ENCODE measurements at places on chromosomes 1 and 21. TPM values are rescaled to one million over a fixed set of nuclear protein-coding genes. Genes with fewer than 3 reads are reported as not detected.

GRCh38 chr1:23617084-23617521 is 57.8 kb upstream of the ID3 start:
- DNase-seq = no peak

Gene TAGLN2
- 290 TPM for total RNA-seq

- DNase-seq = no peak
Observed at GRCh38 chr1:243253926-243254232, 1.2 kb downstream of the CEP170 start.

DNA sequence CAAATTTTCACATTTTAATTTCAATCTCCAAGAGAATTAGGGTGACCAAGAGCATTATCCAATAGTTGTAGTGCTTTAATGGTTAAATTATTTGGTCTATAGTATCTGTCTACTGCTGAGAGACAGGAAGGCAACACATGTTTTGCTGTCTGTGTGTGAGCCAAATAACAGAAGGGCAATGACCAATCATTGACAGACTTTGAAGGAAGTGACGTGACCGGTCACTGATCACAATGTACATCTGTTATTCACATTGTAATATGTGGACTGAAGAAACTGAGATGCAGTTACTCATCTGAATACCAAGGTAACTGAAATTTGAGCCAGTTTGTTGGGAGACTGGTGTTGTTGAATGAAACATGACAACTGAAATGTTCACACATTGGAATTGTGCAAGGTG is 196.7 kb downstream of the LRRC40 start:
- DNase-seq = no peak

Gene ZNF683
- total RNA-seq = not detected

GRCh38 chr1:156500543-156500792 is at the start of gene MEF2D:
Gene MEF2D (minus strand): TSS chr1:156500775. CDS start chr1:156483292, 17,483 bp downstream.
- no peak for DNase-seq

DNA sequence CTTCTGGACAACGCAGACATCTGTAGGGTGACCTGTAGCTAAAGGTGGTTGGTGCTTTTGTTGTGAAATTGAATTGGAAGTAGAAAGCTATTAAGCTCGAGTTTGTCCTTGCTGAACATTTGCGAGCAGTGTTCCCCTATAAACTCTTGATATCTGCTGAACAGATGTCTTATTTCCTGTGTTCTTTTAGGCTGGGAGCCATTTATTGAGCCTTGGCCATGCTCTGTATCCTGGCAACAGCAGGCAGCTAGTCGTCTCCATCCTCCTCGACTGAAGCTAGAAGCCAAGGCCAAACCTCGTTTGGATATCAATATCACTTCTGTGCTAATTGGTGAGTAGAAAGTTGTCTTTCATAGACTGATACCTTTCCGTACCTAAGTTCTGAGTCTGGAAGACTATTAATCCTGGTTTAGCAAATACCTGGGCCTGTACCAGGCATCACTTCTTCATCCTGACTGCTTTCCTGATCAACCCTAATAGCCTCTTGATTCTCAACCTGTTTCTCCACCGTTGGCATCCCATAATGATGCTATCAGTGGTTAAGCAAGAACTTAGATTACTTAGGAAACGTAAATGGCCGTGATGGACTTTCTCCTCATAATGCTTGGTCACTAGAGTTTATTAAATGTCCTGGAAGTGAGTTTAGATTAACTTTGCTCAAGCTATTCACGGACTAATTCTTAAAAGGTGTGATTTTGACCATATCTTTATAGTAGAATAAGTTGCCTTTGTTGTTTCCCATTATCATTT is 103.4 kb downstream of the VPS13D start:
- no peak for DNase-seq

DNA sequence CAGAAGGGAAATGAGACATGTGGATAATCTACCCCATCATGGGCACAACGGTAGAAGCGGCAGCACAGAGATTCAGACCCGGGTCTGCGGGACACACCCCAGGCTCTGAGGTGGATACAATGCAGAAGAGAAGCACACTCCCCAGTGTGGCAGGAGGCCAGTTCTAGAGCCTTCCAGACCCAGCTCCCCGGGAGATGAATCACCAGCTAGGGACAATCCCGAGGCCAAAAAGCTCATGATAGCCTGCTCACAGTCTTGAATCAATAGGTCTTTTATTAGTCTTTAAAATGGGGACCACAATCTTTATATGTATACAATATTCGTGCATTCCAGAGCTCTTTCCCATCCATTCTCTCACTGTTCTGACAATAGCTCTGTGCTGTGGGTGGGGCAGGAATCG is 57.3 kb upstream of the DIRAS3 start:
- DNase-seq = no peak

DNA sequence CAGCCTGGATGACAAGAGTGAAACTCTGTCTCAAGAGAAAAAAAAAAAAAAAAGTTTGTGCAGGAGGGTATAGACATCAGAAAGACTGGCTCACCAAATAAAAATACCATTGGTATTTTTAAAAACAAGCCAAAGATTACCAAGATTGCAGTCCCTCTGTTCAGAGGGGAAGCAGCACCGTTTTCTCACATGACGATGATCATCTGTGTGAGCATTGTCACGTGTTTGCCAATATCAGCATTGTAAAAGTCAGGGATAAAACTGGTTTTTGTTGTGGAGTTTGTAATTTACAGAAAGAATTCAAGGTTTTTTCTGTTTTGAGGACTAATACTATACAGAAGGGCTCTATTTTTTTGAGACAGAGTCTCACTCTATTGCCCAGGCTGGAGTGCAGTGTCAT is 26.5 kb downstream of the ZNF362 start:
- DNase-seq = no peak

GRCh38 chr1:2050461-2050792 is 216 bp downstream of the PRKCZ start:
- DNase-seq = no peak

DNA sequence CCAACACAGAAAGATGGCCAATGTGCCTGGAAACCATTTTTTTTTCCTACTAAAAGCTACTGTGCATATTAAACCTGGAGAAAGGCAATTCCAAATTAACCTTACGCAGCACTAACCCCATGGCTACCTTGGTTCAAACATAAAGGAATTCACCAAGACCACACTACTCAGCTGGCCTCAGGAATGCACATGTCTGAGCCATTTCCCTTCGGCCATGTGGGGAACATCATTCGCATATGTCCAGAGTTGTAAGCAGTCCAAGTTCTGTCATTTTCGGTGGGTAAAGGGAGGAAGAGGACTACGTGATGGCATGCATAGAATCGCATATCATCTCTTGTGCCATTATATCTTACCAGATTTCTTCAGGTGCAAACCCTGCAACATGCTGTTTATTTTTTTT is 175.4 kb downstream of the NTMT2 start:
- DNase-seq = no peak

DNA sequence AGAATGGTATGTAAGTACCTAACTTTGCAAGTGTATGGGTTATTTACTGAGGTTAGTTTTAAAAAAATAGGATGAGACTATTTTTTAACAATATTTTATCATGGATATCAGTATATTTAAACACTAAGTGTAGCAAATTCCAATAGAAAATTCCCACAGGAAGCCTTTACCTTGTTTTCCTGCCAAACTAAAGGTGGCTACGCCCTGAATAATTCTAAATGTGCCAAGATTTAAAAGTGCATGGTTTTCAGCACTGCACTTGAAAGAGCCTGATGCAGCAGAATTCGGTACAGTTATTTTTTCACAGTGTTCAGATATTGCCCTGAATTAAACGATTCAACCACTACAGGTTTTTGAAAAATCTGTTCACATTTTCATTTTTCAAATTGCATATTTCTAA is 1622.8 kb upstream of the B3GALT2 start:
- DNase-seq = no peak

DNA sequence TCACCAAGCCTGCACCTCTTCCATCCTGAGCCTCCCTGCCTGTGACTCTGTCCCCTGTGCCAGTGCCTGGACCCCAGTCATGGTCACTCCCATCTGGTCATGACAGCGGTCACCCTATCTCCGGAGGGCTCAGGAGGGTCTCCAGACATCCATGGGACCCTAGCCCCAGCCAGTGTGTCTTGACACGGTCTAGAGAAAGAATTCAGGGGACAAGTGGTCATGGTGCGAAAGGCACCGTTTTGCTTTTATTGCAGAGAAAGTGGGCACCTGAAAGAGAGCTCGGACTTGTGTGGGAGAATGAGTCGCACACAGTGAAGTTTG is 4.7 kb upstream of the RIPK4 start:
- DNase-seq = no peak

DNA sequence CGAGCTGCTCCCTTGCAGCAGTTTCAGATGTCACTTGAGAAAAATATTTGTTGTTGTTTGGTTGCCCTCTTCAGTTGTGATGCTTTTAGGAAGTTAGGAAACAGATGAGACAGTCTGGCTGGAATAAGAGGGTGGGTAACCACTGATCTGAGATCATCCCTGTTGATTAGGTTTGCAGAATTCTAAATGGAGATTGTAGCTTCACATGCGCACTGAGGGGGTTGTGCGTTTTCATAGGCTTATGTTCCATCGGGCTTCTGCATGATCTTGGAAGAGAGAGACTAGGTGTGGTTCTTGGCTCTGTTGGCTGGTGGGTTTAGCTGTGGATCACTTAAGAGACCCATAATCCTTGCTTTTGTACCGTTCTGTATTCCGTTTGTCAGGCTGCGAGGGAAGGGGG is 108.1 kb downstream of the CAMTA1 start:
- DNase-seq = no peak

DNA sequence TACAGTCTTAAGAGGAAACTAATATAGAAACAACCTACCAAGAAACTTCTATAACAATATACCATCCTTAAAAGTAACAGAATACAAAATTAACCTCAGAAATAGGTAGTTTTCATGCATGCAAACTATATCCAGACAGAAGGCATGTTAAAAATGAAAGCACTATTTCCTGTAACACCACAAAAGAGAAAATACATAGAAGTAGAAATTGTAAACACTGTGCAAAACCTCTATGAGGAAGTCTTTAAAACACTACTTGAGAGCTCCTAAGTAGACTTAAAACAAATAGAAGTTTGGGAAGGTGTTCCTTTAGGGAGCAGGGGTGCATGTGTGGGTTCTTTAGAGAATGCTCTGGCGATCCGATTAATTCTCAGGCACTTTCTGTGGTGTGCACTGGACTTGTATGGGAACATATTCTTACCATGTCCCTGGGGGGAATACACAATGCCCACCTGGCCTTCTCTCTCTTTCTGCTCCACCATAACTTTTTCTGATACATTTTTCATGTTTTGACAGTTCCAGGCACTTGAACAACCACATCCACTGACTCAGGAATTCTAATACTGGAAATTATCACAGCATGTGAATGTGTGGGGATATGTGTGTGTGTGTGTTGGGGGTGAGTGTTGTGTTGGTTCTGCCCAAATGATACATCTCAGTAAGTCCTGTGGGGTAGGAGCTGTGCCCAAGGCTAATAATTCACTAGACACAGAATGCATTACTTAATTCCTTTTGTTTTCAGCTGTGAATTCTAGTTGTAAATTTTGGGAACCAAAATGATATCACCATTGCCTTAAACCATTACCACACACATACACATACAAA is 866.3 kb upstream of the B3GALT2 start:
- no peak for DNase-seq

GRCh38 chr1:241738284-241739078 is 86.4 kb downstream of the WDR64 start:
- DNase-seq = no peak

- no peak for DNase-seq
Observed at GRCh38 chr1:194616835-194617234, 1430.4 kb upstream of the B3GALT2 start.

GRCh38 chr1:192826791-192827546 is 18.1 kb downstream of the RGS2 start:
- no peak for DNase-seq

GRCh38 chr1:115322631-115323030 is 15.4 kb downstream of the NGF start:
- no peak for DNase-seq

- DNase-seq = no peak
Observed at GRCh38 chr1:80359666-80360065, 1353.1 kb upstream of the ADGRL4 start.
